ENCODE measurements at places on chromosomes 12 and 14. TPM values are rescaled to one million over a fixed set of nuclear protein-coding genes. Genes with fewer than 3 reads are reported as not detected.

The EIF2S3B gene
- not detected for total RNA-seq

The HCAR2 gene
- total RNA-seq = 0.35 TPM

GRCh38 chr14:24075485-24076301 is 4.3 kb downstream of the CPNE6 start:
- H3K4me1 ChIP-seq = peaks cover 20% of the 10 kb centered on the region
- no peak overlapping the region for H3K4me3 ChIP-seq
- DNase-seq = no peak
- H3K27ac ChIP-seq = no peak overlapping the region

The CLEC4D gene
- not detected for total RNA-seq

The PRH2 gene
- total RNA-seq = not detected

- no peaks in the 10 kb centered on the region for H3K36me3 ChIP-seq
- DNase-seq = no peak
- H3K27me3 ChIP-seq = no peaks in the 10 kb centered on the region
- H3K27ac ChIP-seq = no peak overlapping the region
Observed at GRCh38 chr14:94164685-94165431, 9.3 kb upstream of the PPP4R4 start.

GRCh38 chr12:47039756-47040155 is 39.7 kb upstream of the PCED1B start:
- H3K27me3 ChIP-seq = no peaks in the 10 kb centered on the region
- H3K27ac ChIP-seq = no peak overlapping the region
- no peaks in the 10 kb centered on the region for H3K36me3 ChIP-seq
- no peak overlapping the region for H3K4me3 ChIP-seq
- no peak for DNase-seq

- DNase-seq = no peak
- H3K36me3 ChIP-seq = no peaks in the 10 kb centered on the region
- no peak overlapping the region for H3K4me3 ChIP-seq
Observed at GRCh38 chr12:53338916-53339315, 2.8 kb upstream of the SP7 start.

GRCh38 chr12:30908722-30909348 is 17.7 kb upstream of the TSPAN11 start:
- no peaks in the 10 kb centered on the region for H3K4me1 ChIP-seq
- DNase-seq = no peak
- no peaks in the 10 kb centered on the region for H3K36me3 ChIP-seq
- no peak overlapping the region for H3K27ac ChIP-seq
- no peaks in the 10 kb centered on the region for H3K27me3 ChIP-seq

DNA sequence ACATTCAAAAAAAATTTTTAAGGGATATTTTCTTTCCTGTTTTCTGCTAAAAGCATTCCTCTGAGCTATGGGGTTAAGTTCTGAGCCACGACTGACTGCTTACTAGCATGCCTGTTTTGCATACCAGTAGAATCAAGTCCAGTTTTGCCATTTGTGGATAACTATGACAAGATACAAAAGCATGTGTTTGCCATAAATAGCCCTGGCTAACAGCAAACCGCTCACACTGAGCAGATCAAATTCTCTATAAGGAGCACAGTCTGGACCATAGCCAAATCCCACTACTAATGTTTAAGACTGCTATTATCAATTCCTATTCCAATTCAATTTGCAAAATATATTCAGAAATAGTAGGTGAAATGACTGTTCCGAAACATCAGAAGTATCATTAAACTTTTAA is 3.2 kb downstream of the CFL2 start:
- peaks cover 4% of the 10 kb centered on the region for H3K36me3 ChIP-seq
- peak overlapping the region; percentile 98 for H3K27ac ChIP-seq
- DNase-seq = no peak
- peaks cover 30% of the 10 kb centered on the region for H3K4me1 ChIP-seq
- H3K27me3 ChIP-seq = no peaks in the 10 kb centered on the region

GRCh38 chr12:21001778-21002177 is 129.2 kb upstream of the SLCO1B1 start:
- H3K4me1 ChIP-seq = no peaks in the 10 kb centered on the region
- no peak overlapping the region for H3K27ac ChIP-seq
- DNase-seq = no peak
- no peaks in the 10 kb centered on the region for H3K36me3 ChIP-seq
- no peak overlapping the region for H3K4me3 ChIP-seq

GRCh38 chr14:74583689-74584434 is 28.2 kb downstream of the LTBP2 start:
- no peak overlapping the region for H3K4me3 ChIP-seq
- peaks cover 12% of the 10 kb centered on the region for H3K36me3 ChIP-seq
- peak overlapping the region; percentile 65 for H3K27ac ChIP-seq
- peaks cover 100% of the 10 kb centered on the region for H3K4me1 ChIP-seq

The NEUROD4 gene
- total RNA-seq = not detected

The RHOJ gene
- 23.4 TPM for total RNA-seq

GRCh38 chr12:27844366-27845090 is 64.5 kb upstream of the MANSC4 start:
- H3K27me3 ChIP-seq = no peaks in the 10 kb centered on the region
- no peak overlapping the region for H3K27ac ChIP-seq
- H3K4me1 ChIP-seq = no peaks in the 10 kb centered on the region
- H3K4me3 ChIP-seq = no peak overlapping the region
- H3K36me3 ChIP-seq = no peaks in the 10 kb centered on the region
- DNase-seq = no peak

- H3K36me3 ChIP-seq = no peaks in the 10 kb centered on the region
- no peak overlapping the region for H3K4me3 ChIP-seq
- H3K27me3 ChIP-seq = no peaks in the 10 kb centered on the region
- no peak for DNase-seq
Observed at GRCh38 chr14:100083706-100084105, 18.5 kb downstream of the EVL start.

DNA sequence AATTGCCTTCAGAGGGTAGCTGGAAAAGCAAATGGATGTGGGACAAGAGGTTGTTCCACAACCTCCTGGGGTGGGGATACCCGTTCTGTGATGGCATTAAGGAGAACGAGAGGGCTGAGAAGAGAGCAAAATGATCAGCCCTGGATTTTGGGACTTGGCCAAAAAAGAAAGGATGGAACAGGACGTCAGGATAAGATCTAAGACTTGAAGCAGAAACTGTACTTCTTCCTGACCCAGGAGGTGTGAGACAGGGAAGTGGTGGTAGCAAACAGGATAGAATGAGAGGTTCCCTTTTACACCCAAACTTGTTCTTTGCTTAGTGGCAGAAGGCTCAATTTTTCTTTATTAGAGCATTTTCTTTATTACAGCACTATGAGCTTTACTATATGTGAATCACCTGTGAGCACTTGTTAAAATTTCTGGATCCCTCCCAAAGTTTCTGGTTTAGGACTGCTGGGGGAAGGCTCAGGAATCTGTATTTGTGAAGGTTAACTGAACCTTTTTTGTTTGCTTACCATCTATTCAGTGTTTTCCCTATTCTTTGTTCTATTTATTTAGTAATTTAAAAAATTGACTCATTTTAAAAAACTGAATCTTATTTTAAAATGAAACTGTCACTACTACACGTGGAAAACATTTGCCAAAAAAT is 59.2 kb downstream of the ERC1 start:
- H3K27ac ChIP-seq = no peak overlapping the region
- no peaks in the 10 kb centered on the region for H3K36me3 ChIP-seq
- peaks cover 6% of the 10 kb centered on the region for H3K4me1 ChIP-seq
- no peaks in the 10 kb centered on the region for H3K27me3 ChIP-seq
- H3K4me3 ChIP-seq = no peak overlapping the region

GRCh38 chr14:70901269-70901668 is 6.0 kb upstream of the PCNX1 start:
- no peaks in the 10 kb centered on the region for H3K36me3 ChIP-seq
- no peak for DNase-seq
- H3K4me1 ChIP-seq = peaks cover 31% of the 10 kb centered on the region
- no peaks in the 10 kb centered on the region for H3K27me3 ChIP-seq
- H3K27ac ChIP-seq = peak overlapping the region; percentile 77

GRCh38 chr14:88005978-88006851 is 1.3 kb downstream of the GPR65 start:
- DNase-seq = no peak
- peak overlapping the region; percentile 1 for H3K27ac ChIP-seq
- H3K36me3 ChIP-seq = no peaks in the 10 kb centered on the region
- H3K4me3 ChIP-seq = peak overlapping the region; percentile 27

The COL2A1 gene
- total RNA-seq = not detected

- H3K4me1 ChIP-seq = peaks cover 93% of the 10 kb centered on the region
- no peaks in the 10 kb centered on the region for H3K27me3 ChIP-seq
- no peaks in the 10 kb centered on the region for H3K36me3 ChIP-seq
- H3K27ac ChIP-seq = peak overlapping the region; percentile 63
- peak overlapping the region; percentile 11 for H3K4me3 ChIP-seq
- no peak for DNase-seq
Observed at GRCh38 chr12:45279931-45280830, 64.3 kb downstream of the ANO6 start.

DNA sequence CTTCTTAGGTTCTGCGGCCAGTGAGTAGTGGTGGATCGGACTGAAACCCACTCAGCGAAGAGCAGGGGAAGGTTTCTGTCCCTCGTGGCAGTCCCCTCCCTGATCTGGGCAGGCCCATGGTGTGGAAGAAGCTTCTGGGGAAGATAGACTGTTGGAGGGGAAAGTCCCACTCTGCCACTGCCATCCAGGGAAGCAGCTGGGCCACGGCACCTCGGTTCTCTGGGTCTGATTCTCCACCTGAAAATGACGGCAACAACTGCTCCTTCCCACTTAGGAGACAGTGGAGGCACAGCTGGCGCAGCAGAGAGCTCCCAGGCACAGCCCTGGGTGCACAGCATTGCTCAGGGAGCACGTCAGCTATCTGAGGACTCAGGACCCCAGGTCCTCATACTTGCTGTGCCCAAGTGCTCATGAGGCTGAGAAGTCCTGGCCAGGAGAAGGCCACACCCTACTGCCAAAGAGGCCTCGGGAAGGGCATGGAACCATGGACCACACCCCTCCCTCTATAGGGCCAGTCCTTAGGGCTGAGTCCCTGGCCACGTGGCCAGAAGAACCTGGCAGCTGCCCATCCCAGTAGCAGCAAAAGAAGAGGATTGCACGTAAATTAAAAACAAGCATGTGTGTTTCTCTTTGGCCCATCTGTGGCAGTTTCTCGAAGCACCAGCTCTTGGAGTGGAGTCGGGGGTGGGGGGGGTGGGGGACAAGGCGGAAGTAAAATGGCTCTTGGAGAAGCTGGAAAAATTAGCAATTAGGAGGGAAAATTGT is 85.3 kb upstream of the BCL11B start:
- no peak for DNase-seq
- no peaks in the 10 kb centered on the region for H3K27me3 ChIP-seq
- no peak overlapping the region for H3K4me3 ChIP-seq
- no peaks in the 10 kb centered on the region for H3K4me1 ChIP-seq
- no peak overlapping the region for H3K27ac ChIP-seq
- H3K36me3 ChIP-seq = no peaks in the 10 kb centered on the region

The E2F7 gene
- total RNA-seq = not detected

The ENDOU gene
- 0.49 TPM for total RNA-seq

DNA sequence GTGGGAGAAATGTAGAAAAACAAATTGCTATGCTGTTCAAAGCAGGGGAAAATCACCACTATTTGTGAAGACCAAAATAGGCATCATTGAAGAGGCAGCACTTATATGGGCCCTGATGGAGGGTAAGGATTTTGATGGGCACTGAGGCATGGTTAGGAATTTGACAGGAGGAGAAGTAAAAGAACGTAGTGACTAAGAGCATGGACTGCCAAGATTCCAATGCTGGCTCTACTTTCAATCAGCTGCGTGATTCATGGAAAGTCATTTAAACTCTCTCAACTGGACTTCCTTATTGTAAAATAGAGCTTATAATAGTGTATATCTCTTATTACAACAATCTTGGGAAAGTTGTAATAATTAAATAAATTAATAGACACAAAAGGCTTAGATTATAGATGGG is 267.7 kb upstream of the G2E3 start:
- no peaks in the 10 kb centered on the region for H3K27me3 ChIP-seq
- DNase-seq = no peak
- H3K4me3 ChIP-seq = no peak overlapping the region

DNA sequence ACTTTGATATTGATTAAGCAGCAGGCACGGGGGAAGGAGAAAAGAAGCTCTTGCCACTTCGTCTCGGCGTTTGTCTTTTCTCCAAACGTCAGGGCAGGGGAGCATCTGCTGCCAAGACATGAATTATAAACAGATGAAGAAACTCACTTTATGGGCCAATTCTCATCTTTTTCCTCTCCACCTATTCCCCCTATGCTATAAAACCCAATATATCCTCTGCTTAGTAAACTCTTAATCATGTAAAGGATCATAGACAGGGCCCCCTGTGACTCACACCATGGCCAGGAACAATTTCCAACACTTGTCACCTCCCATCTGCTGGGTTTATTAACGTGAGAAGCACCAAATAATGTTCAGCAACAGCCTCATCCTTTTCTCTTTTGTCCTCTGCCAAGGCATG is 1092.1 kb upstream of the TMEM132C start:
- no peak overlapping the region for H3K27ac ChIP-seq
- no peaks in the 10 kb centered on the region for H3K4me1 ChIP-seq
- no peak overlapping the region for H3K4me3 ChIP-seq
- no peaks in the 10 kb centered on the region for H3K27me3 ChIP-seq
- no peak for DNase-seq

GRCh38 chr14:87944987-87945604 is 47.9 kb downstream of the GALC start:
- peaks cover 21% of the 10 kb centered on the region for H3K36me3 ChIP-seq
- no peaks in the 10 kb centered on the region for H3K4me1 ChIP-seq
- H3K4me3 ChIP-seq = no peak overlapping the region
- DNase-seq = no peak
- H3K27me3 ChIP-seq = no peaks in the 10 kb centered on the region
- H3K27ac ChIP-seq = no peak overlapping the region

GRCh38 chr12:28024231-28024995 is 51.9 kb upstream of the PTHLH start:
- no peak overlapping the region for H3K4me3 ChIP-seq
- no peaks in the 10 kb centered on the region for H3K4me1 ChIP-seq
- no peak for DNase-seq
- no peaks in the 10 kb centered on the region for H3K27me3 ChIP-seq

DNA sequence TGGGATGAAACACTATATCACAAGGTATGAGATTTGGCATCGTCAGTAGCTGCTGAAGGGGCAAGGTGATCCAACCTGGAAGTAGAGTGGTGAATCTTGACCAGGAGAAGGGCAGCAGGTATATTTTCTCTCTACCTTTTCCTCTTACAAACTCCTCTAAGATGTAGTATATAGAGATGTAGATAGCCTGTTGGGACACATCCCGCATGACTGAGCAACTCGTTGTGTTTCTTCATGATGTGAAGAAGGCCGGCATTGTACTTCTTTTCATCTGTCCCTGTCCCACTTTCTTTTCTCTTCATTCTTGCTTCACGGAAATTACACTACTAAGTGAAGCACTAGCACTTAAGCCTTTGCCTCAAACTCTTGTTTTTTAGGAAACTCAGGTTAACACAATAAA is 7.3 kb upstream of the CFAP54 start:
- no peaks in the 10 kb centered on the region for H3K27me3 ChIP-seq
- H3K4me3 ChIP-seq = no peak overlapping the region
- no peaks in the 10 kb centered on the region for H3K36me3 ChIP-seq
- no peaks in the 10 kb centered on the region for H3K4me1 ChIP-seq
- H3K27ac ChIP-seq = no peak overlapping the region

GRCh38 chr14:54427871-54428270 is 13.3 kb downstream of the CNIH1 start:
- H3K36me3 ChIP-seq = peaks cover 18% of the 10 kb centered on the region
- H3K27me3 ChIP-seq = no peaks in the 10 kb centered on the region
- no peak overlapping the region for H3K27ac ChIP-seq
- DNase-seq = no peak
- no peaks in the 10 kb centered on the region for H3K4me1 ChIP-seq
